ENCODE measurements at places on chromosomes 4 and X.

- DNase-seq: no peak
Measured at GRCh38 chr4:155679343-155679742, 12.7 kb downstream of the GUCY1A1 start.

GRCh38 chr4:40409835-40410234, 74.7 kb downstream of the CHRNA9 start:
- no peak for DNase-seq

DNA sequence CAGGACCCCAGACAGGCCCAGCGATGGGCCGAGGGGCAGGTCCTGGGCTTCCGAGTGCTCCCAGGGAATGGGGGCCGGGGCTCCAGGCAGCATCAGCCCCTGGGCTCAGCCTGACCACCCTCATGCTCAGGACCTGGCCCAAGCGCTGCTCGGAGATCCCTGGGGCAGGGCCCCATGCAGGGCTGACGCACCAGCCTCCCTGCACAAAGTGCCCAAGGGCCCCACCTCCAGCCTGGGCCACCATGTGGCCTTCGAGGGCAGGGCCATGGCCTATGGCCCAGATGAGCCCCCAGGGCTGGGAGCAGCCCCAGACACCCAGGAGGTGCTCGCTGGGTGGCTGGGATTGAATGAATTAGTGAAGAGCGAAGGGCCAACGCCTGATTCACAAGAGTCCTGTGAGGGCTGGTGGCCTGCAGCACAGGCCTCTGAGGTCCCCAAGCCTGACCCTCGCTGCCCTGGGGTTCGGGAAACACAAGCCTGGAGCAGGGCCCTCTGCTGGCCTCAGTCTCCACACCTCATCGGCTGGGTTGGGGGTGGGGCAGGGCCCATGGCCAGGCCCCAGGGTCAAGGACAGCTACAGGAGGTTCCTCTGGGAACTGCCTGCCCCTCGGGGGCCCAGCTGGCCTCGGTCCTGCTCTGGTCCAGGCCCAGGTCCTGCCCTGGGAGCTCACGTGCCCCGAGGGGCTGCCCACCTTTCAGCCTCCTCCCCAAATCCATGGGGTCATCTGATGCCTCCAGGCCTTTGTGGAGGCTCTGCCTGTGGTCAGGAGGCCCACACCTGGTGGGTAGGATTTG, 13.3 kb upstream of the FGFR3 start:
- DNase-seq: no peak

GRCh38 chr4:73127839-73128453, 58.4 kb upstream of the COX18 start:
- peak; percentile 3 for DNase-seq

DNA sequence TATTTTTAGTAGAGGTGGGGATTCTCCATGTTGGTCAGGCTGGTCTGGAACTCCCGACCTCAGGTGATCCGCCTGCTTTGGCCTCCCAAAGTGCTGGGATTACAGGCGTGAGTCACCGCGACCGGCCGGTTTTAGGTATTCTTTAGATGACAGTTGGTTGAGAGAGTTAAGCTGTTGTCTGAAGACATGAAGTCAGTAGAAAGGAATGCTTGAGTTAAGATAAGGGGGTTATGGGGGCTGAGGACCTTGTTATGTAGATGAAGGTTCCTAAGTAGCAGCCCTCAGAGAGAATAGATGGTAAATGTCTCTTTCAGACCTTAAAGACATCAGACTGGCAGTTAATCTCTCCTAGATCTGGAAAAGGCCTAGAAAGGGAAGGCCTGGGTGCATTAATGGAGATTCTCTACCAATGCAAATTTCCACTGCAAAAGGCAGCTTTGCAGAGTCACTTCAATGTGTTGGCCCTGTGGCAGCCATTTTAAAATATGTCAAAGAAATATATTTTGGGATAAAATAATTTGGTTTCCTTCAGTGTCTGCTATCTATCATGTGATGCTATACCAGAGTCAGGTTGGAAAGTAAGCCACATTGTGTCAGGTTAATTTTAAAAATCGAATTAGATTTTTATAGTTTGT, 6.4 kb upstream of the ZNF674 start:
- DNase-seq: no peak

- no peak for DNase-seq
Measured at GRCh38 chrX:39504850-39505259, 592.9 kb downstream of the BCOR start.

- DNase-seq: no peak
Measured at GRCh38 chr4:159070742-159071141, 32.1 kb upstream of the RAPGEF2 start.

GRCh38 chr4:29558789-29559188, 1161.4 kb upstream of the PCDH7 start:
- no peak for DNase-seq

GRCh38 chr4:163673848-163674697, 179.6 kb downstream of the TMA16 start:
- DNase-seq: no peak

- DNase-seq: no peak
Measured at GRCh38 chr4:101288365-101289145, 58.8 kb downstream of the PPP3CA start.

- peak; percentile 19 for DNase-seq
Measured at GRCh38 chrX:106302304-106302703, 134.2 kb downstream of the PWWP3B start.

- no peak for DNase-seq
Measured at GRCh38 chr4:41060352-41061334, 153.7 kb downstream of the APBB2 start.

DNA sequence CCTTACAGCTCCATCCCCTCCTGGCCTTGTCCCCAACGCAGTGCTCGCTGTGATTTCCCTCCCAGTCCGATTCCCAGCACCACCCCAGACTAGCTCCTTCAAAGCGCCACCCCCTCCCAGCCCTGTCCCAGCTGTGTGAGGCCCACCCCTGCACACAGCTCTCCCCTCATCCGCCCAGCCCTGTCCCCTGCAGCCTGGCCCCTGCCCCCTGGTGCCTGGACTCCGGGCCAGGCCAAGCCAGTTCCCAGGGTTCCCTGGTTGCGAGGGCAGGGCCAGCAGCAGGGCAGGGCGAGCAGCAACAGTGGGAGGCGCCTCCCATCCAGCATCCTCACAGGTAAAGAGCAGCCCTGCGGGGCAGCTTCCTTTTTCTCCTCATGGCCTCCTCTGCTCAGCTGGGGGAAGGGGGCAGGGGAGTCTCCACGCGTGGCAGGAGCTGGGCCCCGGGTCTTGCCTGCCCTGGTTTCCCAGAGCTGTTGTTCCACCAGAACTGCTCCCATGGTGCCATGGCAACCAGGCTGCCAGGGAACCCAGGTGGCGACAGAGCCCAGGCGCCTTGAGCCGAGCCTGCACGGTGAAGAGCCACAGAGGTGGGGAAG, 24.8 kb downstream of the IQSEC2 start:
- DNase-seq: no peak

GRCh38 chr4:89954906-89955695, 60.4 kb downstream of the MMRN1 start:
- no peak for DNase-seq

DNA sequence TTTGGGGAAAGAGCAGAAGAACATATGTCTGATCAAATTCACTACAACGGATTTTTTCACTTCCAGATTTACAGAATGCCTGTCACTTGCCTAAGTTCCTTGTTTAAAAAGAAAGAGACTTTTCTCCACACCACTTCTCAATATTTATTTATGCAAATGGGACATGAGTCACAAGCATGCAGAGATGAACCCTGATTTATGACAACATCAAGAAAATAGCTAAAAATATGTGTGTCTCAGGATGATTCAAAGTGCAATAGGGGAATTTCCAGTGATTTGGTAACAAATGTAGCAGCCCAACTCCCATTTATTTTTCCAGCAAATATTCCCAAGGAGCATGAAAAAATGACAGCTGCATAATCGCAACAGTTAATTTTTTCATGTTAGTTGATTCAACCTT, 180.4 kb upstream of the FAT1 start:
- DNase-seq: peak; percentile 77

DNA sequence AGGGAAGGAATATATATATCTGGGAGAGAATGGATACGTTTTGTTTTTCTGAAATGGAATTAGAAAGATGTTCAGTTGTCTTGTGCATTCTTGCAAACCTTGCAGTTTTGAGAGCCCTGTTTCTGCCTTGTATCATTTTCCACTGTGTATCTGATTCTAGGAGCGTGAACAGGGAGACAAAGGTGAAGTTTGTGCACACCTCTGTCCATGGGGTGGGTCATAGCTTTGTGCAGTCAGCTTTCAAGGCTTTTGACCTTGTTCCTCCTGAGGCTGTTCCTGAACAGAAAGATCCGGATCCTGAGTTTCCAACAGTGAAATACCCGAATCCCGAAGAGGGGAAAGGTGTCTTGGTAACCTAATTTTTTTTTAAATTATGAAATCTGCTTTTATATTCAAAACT, 17.7 kb downstream of the PGM2 start:
- no peak for DNase-seq

GRCh38 chr4:53730031-53730805, 138.9 kb upstream of the LNX1 start:
- no peak for DNase-seq

DNA sequence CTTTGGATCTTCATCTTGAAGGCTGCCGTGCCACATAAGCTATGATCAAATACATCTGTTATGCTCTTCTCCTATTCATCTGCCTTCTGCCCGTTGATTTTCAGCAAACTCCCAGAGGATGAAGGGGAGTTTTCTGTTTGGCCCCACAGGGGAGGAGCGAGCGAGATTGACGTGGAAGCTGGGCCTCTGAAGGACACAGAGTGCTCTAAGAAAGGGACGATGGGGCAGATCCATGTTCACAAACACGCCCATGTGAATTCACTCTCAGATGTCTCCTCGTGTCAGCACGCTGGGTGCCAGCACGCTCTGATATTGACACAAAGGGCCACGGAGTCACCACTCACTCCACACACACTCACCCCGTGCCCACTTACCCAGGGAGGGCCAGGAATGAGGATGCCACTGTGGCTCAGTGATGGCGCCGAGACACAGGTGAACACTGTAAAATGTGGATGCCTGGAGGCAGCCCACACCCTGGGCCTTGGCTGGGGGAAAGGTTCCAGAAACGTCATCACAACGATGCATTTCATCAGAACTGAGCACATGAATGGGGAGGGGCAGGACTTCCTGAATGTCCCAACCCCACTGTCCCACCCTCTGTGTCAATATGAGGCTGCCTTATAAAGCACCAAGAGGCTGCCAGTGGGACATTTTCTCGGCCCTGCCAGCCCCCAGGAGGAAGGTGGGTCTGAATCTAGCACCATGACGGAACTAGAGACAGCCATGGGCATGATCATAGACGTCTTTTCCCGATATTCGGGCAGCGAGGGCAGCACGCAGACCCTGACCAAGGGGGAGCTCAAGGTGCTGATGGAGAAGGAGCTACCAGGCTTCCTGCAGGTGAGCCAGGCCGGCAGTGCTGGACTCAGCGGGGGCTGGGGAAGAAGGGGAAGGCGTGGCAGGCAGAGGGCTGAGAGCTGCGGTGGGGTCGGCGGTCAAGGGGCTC, at the start of gene S100P:
Gene S100P (plus strand): TSS at position 648 of the 946 bp plus-strand sequence. CDS start 55 bp downstream, at position 703.
- DNase-seq: no peak

- DNase-seq: no peak
Measured at GRCh38 chr4:122456231-122457116, at the start of gene IL2. TSS of gene IL2 (minus strand) at chr4:122456725. CDS start at chr4:122456440, 285 bp downstream.

DNA sequence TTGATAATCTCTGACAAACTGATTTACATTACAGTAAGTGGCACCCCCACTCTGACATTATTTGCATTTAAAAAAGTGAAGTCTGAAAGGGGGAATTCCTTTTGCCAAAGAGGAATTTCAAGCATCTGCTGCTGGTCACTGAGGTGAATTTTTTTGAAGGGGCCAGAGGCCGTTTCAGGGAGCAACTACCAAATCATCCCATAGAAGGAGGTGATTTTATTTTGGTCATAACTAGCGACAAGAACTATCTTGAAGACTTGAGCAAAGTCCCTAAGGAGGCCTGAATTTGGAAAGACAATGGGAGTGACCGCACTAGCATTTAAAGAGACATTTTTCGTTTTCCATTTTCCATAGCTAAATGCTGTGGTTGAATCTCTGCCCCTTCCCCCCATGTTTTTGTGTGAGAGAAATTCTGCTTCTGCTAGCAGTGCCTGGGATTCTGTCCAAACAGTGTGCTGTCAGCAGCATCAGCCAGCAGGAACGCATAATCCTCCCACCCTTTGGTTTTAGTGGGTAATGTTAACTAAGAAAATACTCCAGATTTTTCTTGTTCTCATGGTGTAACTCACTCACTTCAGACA, 110.1 kb upstream of the MED14 start:
- no peak for DNase-seq

- no peak for DNase-seq
Measured at GRCh38 chr4:105246712-105247111, 100.0 kb downstream of the TET2 start.

DNA sequence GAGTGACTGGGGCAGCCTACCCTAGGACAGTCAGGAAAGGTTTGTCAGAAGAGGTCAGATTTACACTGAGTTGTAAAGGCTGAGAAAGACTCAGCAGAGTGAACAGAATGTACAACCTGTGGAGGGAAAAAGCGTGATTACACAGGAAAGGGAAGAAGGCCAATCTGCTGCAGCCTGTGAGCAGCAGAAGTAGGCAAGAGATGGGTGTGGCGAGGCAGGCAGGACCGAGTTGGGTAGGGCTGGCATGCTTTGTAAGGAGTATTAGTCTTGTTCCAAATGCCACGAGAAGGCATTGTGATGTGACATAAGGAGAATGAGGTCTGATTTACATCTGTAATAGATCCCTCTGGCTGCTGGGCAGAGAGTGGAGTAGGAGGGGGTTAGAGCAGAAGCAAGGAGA, 12.6 kb downstream of the SGMS2 start:
- no peak for DNase-seq

- no peak for DNase-seq
Measured at GRCh38 chr4:165522050-165522449, 143.2 kb downstream of the CPE start.

- no peak for DNase-seq
Measured at GRCh38 chr4:6909970-6910339, 329 bp downstream of the TBC1D14 start.

DNA sequence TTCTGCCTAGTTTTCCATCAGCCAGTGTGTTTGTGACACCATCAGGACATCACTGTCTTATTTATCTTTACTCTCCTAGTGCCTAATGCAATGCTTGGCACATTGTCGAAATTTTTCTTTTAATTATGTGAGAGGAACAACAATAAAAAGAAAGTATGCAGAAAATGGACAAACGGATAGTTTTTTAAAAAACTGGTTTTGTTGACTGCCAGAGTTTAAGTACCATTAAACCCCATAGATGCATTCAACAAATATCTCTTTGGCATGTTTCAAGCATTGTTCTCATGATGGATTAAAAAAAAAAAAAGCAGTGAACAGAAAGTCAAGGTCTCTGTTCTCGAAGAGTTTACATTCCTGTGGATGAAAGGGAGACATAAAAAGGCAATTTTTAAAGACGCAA, 398.4 kb downstream of the PPP3CA start:
- no peak for DNase-seq

GRCh38 chr4:105417624-105418023, 56.2 kb downstream of the PPA2 start:
- DNase-seq: no peak

DNA sequence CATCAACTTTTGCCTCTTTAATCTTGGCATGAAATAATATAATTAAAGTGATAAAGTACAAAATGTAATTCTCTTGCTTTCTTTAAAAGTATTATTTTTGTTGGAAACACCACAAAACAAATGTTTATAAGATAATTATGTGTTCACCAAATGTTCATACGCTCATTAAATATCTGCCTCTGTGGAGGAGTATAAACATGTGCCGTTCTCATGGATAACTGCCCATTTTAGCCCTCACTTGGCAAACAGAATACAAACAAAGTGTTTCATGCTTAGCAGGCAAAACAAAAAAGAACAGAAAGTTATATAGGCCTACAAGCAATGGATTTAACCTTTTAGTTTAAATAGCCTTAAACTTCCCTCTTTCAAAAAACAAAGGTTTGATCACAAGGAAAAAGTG, 800.5 kb upstream of the DIAPH2 start:
- DNase-seq: no peak

Measured in RWPE1 (cell line).